NCI-H446 (cell line): ENCODE measurements at places on chromosomes 11 and 22.

DNA sequence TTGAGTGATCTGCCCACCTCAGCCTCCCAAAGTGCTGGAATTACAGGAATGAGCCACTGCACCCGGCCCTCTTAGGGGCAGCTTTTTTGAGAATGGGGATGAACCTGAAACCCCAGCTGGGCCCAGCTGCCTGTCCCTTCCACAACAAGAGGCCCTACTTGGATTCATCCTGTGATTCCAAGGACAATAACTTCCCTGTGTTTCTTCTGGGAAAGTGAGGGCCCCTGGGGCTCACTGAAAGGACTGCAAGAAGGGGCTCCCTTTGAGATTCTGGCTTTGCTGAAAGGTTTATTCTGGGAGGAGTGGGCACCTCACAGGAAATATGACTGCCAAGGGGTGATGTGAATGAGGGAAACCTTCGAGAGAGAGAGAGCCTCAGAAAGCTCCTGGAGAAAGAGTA is 12.3 kb upstream of the GNAZ start:
- no peak for DNase-seq

GRCh38 chr22:35782504-35782903 is 64.8 kb downstream of the APOL5 start:
- no peak for DNase-seq

DNA sequence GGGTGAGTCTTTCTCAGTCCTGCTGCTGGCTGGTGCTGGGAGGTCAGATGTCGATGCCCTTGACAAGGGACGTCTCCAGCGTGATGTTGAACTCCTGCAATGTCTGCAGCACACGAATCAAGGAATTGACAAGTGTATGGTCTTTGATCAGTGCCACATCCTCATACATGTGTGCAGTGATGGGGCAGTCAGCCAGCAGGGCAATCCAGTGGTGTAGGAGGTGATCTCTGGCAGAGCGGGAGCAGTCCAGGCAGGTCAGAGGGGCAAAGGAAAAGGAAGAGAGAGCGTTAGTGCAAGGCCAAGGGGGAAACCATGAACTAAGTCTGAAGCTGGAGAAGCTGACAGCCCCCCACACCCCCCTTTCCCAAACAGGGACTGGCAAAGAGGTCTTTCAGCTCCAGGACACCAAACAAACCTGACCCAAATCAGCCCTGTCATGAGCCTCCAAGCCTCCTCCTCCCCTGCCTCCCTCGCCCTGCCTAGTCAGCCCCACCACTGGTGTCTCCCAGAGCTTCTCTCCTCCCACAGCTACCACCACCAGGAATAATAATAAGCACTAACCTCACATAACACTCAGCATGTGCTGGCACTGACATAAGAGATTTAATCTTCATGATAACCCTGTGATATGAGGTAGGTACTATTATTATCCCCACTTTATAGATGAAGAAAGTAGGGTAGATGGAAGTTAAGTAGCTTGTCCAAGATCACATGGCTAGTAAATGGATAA is 48.4 kb upstream of the SCUBE2 start:
- DNase-seq: no peak

- DNase-seq: no peak
Measured at GRCh38 chr11:91591021-91591420, 633.6 kb upstream of the FAT3 start.

GRCh38 chr22:43833286-43834240 is 21.5 kb upstream of the EFCAB6 start:
- no peak for DNase-seq
